ENCODE measurements at places on chromosomes 5 and 9.

DNA sequence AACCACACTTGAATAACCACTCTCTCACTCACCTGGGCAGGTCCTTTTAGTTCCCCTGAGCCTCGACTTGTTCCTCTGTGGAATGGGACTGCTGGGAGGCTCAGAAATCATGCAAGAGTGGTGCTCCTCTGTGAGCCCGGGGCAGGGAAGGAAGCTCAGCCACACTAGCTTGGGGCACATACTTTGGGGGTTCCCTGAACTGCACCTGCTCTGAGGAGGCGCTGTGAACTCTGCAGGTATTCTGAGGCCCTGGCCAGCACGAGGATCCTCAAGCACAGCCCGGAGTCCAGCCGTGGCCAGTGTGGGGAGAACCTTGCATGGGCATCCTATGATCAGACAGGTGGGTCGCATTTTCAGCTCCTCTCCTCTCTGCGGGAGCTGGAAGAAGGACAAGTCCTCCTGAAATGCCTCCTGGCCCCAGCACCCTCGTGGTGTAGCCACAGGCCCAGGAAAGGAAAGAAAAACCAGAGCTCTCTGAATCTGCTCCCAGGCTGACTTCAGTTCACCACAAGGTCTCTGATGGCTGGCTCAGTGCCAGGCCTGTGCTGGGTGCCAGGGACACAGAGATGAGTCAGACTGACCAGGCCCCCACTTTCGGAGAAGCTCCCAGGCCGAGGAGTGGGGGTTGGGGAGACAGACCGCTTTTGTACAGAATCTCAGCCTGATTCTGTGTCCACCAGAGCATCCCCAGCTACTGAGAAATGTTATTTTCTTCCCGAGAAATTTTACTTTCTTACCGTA lies 11.9 kb downstream of the GLIPR2 start:
- DNase-seq, result peak; percentile 58

DNA sequence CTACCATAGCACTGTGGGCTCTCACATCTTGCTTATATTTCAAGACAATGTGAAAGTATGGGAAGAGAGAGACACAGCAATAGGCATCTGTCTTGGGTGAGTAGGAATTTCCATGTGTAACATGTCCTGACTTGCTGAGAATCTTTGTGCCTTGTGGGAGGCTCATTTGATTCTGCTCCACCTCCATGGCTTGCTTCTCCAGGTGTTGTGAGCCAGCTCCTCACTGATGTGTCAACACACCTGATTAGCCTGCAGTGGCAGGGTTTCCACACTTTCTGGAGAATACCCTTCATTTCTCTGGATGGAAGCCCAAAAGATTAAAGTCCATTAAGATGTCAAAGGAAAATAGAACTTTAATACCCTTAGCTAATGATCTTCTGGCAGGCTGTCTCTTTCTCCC lies 613.6 kb downstream of the ZNF608 start:
- DNase-seq, result no peak

GRCh38 chr5:150172556-150172955 lies 6.0 kb downstream of the CDX1 start:
- no peak for DNase-seq

DNA sequence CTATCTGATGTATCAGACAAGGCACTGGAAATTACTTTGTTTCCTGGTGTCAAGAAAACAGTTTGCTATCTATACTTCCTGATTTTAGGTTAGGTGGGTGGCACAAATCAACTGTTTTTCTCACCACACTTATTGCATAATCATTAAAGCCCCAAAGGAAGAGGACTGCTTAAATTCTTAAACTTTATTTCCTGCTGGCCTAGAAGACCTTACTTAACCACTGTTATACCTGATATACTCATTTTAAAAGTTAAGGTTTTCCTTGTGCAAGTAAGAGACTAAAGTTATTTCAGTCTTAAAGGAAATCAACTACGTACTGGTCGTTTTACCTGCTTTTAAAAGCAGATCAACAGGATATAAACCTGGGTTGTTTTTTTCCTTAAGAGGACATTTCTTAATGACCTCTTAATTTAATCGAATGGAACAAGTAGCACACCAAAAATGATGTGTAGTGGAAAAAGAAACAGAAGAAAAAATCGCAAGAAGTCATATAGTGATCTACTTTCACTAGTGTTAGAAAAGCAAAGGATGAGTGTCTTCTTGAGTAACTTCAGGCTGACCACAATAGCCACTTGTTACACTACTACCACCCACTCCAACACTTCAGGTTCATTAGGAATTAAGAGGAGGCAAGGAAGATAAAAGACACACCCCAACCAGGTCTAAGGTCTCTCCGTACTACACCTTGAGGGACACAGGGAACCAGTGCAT lies 974 bp downstream of the CLINT1 start:
- DNase-seq, result no peak

DNA sequence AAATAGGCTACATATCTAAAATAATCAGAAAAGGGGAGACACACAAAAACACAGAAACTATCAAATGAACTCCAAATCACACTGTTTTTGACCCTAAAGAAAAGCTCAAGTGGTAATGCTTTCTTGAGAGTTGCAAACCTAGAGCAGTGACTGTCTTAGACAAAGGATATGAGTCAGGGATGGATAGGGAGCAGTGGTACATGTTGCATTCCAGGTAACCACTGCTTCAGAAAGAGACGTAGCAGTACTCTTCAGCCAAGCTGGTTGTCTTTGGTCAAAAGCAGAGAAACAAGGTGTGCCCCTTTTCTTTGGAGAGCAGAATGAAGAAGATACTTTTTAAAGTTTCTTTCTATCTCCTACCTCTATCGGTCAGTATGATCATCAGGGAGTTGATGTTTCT lies 1003.6 kb downstream of the CDH9 start:
- DNase-seq, result no peak

- no peak for DNase-seq
Observed at GRCh38 chr9:104091708-104092107, 2.4 kb upstream of the SMC2 start.

DNA sequence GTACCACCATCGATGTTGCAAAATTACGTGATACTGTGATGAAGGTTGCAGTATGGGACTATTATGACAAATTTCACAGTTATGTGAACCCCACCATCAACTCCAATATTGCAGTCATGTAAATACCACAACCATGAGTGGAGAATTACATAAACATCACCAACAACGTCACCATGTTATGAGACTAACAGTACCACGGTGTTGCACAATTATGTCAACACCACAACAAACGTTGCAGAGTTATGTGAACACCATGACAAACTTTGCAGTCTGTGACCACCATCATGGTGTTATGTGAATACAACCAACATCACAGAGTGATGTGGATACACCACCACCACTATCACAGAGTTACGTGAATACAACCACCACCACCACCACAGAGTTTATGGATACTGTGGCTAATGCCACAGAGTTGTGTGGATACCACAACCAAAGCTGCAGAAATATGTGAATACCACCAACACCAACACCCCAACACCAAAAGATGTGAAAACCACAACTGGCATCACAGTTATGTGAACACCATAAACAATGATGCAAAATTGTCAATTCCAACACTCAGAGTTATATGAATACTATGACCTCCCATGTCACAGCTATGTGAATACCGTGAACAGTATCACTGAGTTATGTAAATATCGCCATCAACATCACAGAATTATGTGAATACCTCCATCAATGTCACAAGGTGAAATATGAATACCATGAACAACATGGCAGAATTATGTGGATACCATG lies 62.4 kb downstream of the SHC3 start:
- DNase-seq, result no peak

Data from T-helper 17 cell (primary cell).